Stimulated activated CD8-positive, alpha-beta memory T cell treated with anti-CD3 and anti-CD28 coated beads, Interleukin-7, amount 100 ng/mL, for 1 hour (primary cell): ENCODE measurements at places on chromosomes 4 and X.

DNA sequence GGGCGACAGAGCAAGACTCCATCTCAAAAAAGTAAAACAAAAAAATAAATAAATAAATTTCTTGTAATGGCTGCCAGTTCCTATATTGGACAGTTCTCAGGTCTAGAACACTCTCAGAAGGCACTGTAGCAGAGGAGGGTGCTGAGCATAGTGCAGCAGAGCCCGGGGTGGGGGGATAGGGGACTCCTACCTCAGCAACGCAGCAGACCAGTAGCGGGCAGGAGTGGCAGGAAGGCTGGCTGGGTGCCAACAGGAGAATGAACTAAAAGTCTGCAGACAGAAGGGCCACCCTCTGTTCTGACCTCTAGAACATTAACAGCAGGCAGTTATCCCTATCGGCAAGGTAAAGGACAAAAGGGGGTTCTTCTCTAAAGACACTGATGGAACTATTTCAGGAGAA is 20.2 kb downstream of the PDK3 start:
- DNase-seq = no peak

DNA sequence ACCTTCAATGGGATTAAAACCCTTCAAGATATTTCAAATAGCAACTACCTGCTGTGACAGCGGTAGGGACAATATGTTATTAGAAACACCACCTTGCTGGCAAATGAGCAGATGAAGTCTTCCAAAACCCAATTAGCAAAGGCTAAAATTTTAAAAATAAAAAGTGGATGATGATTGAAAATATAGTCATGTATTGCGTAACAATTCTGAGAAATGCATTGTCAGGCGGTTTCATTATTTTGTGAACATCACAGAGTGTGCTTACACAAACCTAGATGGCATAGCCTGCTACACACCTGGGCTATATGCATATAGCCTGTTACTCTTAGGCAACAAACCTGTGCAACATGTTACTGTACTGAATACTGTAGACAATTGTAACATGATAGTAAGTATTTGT is 91.2 kb upstream of the ANXA3 start:
- no peak for DNase-seq

DNA sequence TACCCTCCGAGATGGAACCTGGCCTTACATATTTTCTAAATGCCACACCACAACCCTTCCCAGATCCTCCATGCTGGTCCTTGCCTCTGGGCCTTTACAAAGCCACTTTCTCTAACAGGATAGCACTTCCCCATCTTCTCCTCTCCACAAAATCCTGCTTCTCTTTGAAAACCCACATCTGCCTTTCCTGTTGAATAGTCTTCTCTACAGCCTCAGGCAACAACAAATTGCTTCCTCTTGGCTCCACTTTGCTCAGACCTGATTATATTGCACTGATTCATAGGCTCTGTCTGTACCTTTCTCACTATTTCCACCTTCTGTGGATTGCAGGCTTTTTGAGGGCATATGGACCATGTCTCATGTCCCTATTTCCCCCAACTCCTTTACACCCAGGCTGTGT is 203.7 kb upstream of the MBNL3 start:
- DNase-seq = no peak

DNA sequence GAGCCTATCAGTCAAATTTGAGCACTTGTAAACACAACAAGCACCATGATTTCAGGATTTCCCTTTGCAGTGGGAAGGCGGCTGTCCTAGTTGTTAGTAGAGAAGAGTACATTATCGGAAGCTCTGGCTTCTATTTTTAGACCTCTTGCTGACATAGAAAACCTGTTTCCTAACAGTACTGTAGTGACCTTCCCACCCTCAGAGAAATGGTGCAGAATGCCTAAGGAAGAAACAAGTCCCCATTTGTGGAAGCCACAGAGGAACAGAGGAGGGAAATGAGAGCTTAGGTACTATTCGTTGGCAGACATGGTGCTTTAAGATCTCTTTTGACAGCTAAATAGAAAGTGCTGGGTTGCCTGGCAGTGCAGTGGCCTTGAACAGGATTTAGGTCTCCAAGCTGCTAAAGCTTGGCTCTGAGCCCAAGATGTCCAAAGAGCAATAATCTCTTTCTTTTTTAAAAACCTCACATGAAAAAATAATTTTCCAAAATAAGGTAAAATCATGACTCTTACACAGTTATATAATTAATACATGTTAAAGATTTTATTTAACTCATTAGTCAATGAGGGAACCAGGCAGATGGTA is 24.9 kb downstream of the GLRA2 start:
- no peak for DNase-seq

DNA sequence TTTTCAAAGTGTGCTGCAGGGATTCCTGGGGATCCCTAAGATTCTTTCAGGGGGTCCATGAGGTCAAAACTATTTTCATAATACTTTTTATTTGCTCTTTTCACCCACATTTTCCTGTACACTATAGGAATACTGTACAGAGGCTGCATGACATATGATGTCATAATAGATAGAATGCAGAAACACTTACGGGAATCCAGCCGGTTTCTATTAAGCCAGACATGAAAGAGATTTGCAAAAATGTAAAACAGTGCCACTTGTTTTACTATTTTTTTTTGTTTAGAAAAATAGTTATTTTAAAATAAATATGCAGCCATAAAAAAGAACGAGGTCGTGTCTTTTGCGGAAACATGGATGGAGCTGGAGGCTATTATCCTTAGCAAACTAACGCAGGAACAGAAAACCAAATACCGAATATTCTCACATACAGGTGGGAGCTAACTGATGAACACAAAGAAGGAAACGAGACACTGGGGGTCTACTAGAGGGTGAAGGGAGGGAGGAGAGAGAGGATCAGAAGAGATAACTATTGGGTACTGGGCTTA is 5.0 kb downstream of the ZFX start:
- no peak for DNase-seq

- DNase-seq = no peak
These were observed 59.8 kb downstream of the CPLX1 start for GRCh38 chr4:766152-766515.

- no peak for DNase-seq
These were observed 1073.7 kb downstream of the PCDH7 start for GRCh38 chr4:31793907-31794306.

DNA sequence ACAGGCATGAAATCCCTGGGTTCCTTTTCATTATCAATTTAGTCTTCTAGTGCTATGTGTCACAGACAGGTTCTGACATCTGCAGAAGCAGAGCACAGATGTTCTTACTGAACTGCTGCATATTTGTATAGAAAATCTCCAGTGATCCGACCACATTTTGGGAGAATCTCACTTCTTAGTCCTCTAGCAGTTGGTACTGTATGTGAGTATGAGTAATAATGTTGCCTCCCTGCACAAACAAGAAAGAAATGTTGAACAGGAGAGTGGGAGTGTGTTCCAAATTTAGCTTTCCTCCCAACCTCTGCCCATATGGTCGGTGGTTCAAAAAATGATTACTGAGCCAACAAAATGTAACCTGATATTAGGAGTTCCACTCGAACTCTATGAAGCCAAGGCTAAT is 165.3 kb upstream of the GPC4 start:
- no peak for DNase-seq

GRCh38 chrX:42837101-42837726 is 59.3 kb upstream of the PPP1R2C start:
- DNase-seq = no peak

GRCh38 chrX:53116101-53116500 is 22.2 kb downstream of the KANTR start:
- no peak for DNase-seq

DNA sequence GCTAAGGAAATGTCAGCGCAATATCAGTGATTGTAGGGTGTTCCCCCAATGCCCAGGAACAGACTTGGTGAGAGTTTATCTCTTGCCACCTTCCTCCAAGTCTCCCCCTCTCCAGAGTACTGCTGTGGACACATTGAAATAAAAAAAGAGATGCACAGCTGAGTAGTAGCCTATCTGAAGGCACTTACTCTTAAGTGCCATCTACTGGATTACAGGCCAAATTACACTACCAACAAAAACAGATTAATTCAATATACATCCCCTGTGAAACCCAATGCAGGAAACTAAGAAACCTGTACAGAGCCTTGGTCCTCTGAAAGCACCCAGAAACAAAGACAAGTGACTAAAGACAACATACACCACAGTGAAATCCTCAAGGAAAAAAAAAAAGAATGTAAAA is 460.3 kb downstream of the ZIC3 start:
- DNase-seq = no peak

- DNase-seq = no peak
These were observed 167.0 kb upstream of the RPL34 start for GRCh38 chr4:108453366-108453765.

DNA sequence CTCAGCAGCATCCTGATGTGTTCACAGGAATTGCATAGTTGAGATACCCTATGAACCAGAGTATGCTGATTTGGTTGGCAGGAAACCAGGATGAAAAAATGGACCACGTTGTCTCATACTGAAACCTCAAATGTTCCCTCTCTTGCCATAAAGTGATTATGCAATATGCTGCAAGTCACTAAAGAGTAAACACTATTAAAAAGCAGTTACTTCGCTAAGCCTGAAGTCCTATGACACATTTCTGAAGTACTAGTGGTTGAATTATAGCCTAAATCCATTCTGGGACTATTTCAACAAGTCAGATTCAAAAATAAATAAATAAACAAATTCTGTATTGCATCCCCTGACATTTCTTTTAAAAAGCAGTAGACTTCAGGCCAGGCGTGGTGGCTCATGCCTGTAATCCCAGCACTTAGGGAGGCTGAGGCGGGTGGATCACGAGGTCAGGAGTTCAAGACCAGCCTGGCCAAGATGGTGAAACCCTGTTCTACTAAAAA is 106.0 kb upstream of the NAP1L5 start:
- DNase-seq = no peak

- DNase-seq = no peak
These were observed 2.4 kb upstream of the MBNL3 start for GRCh38 chrX:132491191-132491590.

DNA sequence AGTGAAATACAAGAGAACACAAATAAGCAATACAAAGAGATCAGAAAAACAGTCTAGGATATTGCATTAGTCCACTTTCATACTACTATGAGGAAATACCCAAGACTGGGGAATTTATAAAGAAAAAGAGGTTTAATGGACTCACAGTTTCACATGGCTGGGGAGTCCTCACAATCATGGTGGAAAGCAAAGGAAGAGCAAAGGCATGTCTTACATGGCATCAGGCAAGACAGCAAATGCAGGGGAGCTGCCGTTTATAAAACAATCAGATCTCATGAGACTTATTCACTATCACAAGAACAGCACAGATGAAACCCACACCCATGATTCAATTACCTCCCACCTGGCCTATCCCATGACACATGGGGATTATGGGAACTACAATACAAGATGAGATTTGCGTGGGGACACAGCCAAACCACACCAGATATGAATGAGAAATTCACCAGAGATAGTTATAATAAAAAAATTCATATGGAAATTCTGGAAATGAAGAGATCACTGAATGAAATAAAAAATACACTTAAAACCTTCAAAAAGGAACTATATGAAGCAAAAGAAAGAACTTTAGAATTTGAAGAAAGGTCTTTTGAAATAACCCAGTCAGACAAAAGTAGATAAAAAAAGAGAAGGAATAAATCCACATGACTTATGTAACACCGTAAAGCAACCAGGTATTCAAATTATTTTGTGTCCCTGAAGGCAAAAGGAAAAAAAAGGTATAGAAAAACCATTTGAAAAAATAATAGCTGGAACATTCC is 16.2 kb upstream of the NAA11 start:
- no peak for DNase-seq
